ENCODE measurements at places on chromosomes 12 and 14. TPM values are rescaled to one million over a fixed set of nuclear protein-coding genes. Genes with fewer than 3 reads are reported as not detected.

The CCDC184 gene
- total RNA-seq, result 0.11 TPM

The NANOG gene
- total RNA-seq, result not detected

The SEC23A gene
- total RNA-seq, result 182 TPM

The SDSL gene
- total RNA-seq, result 2.1 TPM

The VRTN gene
- total RNA-seq, result not detected

The ACOT4 gene
- total RNA-seq, result 0.33 TPM

The FOXM1 gene
- 1.3 TPM for total RNA-seq

The GLIPR1L2 gene
- total RNA-seq, result 0.09 TPM

The SFSWAP gene
- 18.3 TPM for total RNA-seq

The NEDD1 gene
- 26.7 TPM for total RNA-seq

The TCL1B gene
- not detected for total RNA-seq

The CD163 gene
- not detected for total RNA-seq

The OR8S1 gene
- total RNA-seq, result not detected

The EIF2S3B gene
- 0.54 TPM for total RNA-seq

The PRH1 gene
- total RNA-seq, result 10.3 TPM

All from dermis lymphatic vessel endothelial cell (primary cell).